Stimulated activated CD8-positive, alpha-beta memory T cell treated with anti-CD3 and anti-CD28 coated beads, Interleukin-15, amount 100 ng/mL, for 4 hours (primary cell): ENCODE measurements at places on chromosomes 11 and 22.

DNA sequence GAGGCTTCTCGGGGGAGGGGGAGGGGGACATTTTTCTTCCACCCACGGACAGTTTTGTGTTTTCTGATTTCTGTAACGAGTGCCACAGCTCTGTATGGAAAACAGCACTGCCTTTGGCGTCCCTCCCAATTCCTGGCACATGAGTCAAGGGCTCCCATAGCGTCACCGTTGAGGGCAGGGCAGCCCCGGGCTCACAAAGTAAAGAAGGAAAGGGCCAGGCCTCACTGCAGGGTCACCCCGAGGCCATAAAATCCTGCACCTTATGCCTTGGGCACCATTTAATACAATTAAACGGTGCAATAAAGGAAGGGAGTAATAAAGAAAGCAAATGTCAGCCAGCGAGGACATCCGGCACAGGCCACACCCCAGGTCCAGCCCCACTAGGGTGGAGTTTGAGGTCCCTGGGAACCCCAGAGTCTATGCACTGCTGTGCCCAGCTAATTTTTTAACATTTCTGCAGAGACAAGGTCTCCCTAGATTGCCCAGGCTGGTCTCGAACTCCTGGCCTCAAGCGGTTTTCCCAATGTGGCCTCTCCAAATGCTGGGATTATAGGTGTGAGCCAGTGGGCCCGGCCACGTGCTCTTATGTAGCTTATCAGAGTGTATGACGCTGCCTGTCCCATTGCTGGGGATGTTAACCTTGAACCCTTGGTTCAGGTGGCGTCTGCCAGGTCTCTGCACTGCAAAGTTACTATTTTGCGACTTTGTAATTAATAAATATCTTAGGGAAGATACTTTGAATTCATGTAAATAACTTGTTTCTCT lies 13.6 kb upstream of the MUC2 start:
- DNase-seq, result no peak

DNA sequence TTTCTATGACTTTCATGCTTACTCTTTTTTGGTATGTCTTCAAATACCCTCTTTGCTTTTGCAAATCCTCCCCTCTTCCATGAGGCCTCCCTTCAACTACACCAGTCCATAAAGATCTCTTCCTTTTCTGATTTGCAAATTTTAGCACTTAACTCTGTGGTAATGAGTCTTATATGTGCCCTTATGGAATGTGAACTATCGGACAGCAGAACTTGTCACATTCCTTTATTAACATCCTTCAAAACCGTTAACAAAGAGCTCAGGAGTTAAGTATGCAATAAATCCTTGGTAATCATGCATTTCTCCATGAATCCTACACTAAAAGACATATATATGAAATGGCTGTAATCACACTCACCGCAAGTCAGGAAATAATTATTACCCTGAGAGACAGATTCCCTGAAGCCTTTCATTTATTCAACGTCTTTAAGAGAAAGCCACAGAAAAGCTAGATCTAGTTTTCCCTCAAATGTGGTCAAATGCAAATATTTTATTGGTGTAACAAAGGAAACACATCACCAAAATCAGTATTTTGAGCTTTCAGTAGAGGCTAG lies 7.4 kb downstream of the CLNS1A start:
- DNase-seq, result no peak

- no peak for DNase-seq
These were observed 83.2 kb downstream of the GRIK4 start for GRCh38 chr11:120594746-120595145.

DNA sequence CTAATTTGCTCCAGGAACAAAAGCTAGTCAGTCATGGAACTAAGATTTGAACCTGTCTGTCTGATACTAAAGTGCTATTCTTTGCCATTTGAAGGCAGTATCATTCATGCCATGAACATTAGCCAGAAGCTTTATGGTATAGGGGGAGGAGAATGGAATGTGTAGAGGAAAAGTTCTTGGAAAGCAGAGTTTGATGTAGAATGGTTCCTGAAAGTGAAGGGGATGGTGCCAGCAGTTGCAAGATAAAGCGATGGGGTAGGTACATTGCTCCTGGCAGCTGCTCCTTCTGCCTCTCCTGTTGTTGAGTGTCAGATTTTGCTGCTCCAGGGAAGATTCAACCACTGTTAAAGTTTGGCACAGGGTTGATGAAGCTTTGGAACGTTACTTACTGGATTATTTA lies 53.4 kb downstream of the ARHGAP42 start:
- no peak for DNase-seq

DNA sequence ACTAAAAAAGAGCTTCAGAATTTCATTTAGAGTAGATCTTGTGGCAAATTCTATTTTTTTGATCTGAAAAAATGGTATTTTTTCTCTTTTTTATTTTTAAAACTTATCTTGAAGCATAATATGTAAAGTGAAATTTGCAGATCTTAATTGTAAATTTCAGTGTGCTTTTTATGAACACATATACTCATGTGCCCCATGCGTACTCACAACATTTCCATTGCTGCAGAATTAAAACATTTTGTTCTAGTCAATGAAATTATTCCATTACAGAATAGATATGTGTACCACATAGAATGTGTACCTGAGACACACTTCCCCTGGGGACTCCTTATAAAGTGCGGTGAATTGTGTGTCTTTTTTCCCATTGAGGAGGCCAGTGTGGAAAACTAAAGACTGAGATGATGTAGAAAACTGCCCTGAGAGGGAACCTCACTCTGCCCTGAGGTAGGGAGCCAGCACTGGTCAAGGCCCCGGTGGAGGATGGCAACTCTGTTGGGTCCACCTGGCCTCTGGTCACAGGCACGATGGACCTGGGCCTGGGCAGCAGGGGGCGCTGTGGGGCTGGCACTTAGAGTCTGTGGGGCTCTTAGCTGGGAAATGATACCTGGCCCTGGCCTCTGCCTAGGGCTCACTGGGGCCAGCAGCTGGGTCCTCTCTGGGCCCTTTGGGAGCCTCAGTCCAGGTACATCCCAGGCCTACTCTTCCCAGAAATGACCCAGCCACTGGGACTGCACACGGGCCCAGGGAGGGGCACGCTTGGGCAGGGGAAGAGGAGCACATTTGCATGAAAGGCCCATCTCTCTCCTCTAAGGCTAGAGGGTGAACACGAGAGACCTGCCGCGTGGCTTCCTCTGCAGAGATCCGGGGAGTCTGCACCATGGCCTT lies 77.9 kb upstream of the TOP3B start:
- DNase-seq, result no peak

GRCh38 chr11:103266167-103266831 lies 157.1 kb downstream of the DYNC2H1 start:
- DNase-seq, result no peak

- no peak for DNase-seq
These were observed 129.7 kb downstream of the ST3GAL4 start for GRCh38 chr11:126485021-126485792.

GRCh38 chr11:117045196-117045595 lies 53.0 kb downstream of the SIK3 start:
- no peak for DNase-seq

DNA sequence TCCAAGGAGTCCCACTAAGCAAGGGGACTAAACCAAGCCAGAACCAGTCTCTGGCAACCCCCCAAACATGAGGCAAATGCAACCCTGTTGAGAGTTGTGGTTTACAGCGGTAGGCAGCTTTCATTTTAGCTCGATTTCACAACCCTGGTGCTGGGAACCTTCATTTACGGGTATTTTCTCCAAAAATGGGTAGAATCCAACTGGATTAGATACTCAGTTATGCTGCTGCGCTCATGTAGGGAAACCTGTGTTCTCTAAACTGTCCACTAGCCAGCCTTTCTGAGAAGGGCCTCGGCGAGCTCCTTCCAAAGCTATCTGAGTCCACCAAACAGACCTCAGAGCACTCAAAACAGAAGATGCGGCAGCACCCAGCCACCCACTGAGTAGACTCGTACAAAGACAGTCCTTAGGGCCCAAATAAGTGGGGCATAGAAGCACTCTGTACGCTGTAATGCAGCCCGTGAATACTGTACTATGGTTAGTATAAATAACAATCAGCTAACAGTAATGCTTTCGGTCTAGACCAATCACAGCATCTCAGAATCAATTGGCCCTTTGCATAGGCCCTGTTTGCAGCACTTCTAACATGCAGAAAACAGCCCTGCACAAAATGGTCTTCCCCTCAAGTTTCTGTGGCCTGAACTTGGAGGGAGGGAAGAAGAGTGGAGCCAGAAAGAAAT lies 104.7 kb downstream of the ETS1 start:
- DNase-seq, result no peak

GRCh38 chr11:69013009-69013951 lies at the start of gene MRGPRF:
Gene MRGPRF, minus strand, starts transcription at chr11:69013246. Its CDS starts 3,345 bp downstream, at chr11:69009901.
- no peak for DNase-seq
